Renal pelvis (tissue), 12 donors: ENCODE measurements at places on chromosomes 7 and 10. TPM values are rescaled to one million over a fixed set of nuclear protein-coding genes. Genes with fewer than 3 reads are reported as not detected.

The MMD2 gene
- polyA plus RNA-seq: not detected

The FBXL13 gene
- polyA plus RNA-seq: 3.5 TPM

The ELFN1 gene
- 18.3 TPM for polyA plus RNA-seq

The PRR15 gene
- polyA plus RNA-seq: 4.4 TPM

The ASIC3 gene
- 2.1 TPM for polyA plus RNA-seq

The NOS3 gene
- 12.3 TPM for polyA plus RNA-seq

The ABCF2 gene
- polyA plus RNA-seq: 28.9 TPM

The FEZF1 gene
- polyA plus RNA-seq: not detected

The PLEKHS1 gene
- polyA plus RNA-seq: 0.30 TPM

The HOXA4 gene
- polyA plus RNA-seq: 21.4 TPM

The COL1A2 gene
- 822 TPM for polyA plus RNA-seq

The HGF gene
- 1.2 TPM for polyA plus RNA-seq

The CACNB2 gene
- polyA plus RNA-seq: 4.9 TPM

The IRF5 gene
- 11.4 TPM for polyA plus RNA-seq

The SKAP2 gene
- 23.1 TPM for polyA plus RNA-seq

The AS3MT gene
- polyA plus RNA-seq: 26.0 TPM

The A1CF gene
- 9.1 TPM for polyA plus RNA-seq

The CYCS gene
- 150 TPM for polyA plus RNA-seq

The AGFG2 gene
- 12.8 TPM for polyA plus RNA-seq

The ERVW-1 gene
- 3.2 TPM for polyA plus RNA-seq

The MRPS16 gene
- polyA plus RNA-seq: 89.3 TPM

The PRSS37 gene
- polyA plus RNA-seq: 0.81 TPM

The DLX6 gene
- not detected for polyA plus RNA-seq

The NODAL gene
- polyA plus RNA-seq: 1.1 TPM

The RPEL1 gene
- polyA plus RNA-seq: 0.21 TPM

The PFKP gene
- 39.5 TPM for polyA plus RNA-seq

The TMEM139 gene
- 62.9 TPM for polyA plus RNA-seq

The CHN2 gene
- 14.7 TPM for polyA plus RNA-seq

The FXYD4 gene
- 0.49 TPM for polyA plus RNA-seq

The SUGCT gene
- polyA plus RNA-seq: 14.5 TPM

The PILRB gene
- 35.8 TPM for polyA plus RNA-seq

The SDK1 gene
- 7.5 TPM for polyA plus RNA-seq

The LAMTOR4 gene
- 136 TPM for polyA plus RNA-seq

The ZNF735 gene
- polyA plus RNA-seq: not detected

The NRCAM gene
- 18.2 TPM for polyA plus RNA-seq

The RSPH10B2 gene
- polyA plus RNA-seq: 1.5 TPM

The GATA3 gene
- 118 TPM for polyA plus RNA-seq

The CUL1 gene
- polyA plus RNA-seq: 59.4 TPM

The TRPV6 gene
- 14.1 TPM for polyA plus RNA-seq

The EPO gene
- 0.16 TPM for polyA plus RNA-seq

The SEMA4G gene
- polyA plus RNA-seq: 67.6 TPM

The TET1 gene
- polyA plus RNA-seq: 9.9 TPM

The FOXI2 gene
- 1.4 TPM for polyA plus RNA-seq

The GRM8 gene
- polyA plus RNA-seq: 8.3 TPM

The MALRD1 gene
- polyA plus RNA-seq: 2.3 TPM

The LRRC4 gene
- polyA plus RNA-seq: 7.7 TPM

The LGI1 gene
- polyA plus RNA-seq: 7.1 TPM

The SERPINE1 gene
- 1.3 TPM for polyA plus RNA-seq
